ENCODE measurements at places on chromosomes 2 and 18.

GRCh38 chr2:15940661-15941480 lies 521 bp downstream of the MYCN start:
- no peak for DNase-seq

GRCh38 chr2:176385219-176385759 lies 116.0 kb downstream of the MTX2 start:
- DNase-seq: no peak

DNA sequence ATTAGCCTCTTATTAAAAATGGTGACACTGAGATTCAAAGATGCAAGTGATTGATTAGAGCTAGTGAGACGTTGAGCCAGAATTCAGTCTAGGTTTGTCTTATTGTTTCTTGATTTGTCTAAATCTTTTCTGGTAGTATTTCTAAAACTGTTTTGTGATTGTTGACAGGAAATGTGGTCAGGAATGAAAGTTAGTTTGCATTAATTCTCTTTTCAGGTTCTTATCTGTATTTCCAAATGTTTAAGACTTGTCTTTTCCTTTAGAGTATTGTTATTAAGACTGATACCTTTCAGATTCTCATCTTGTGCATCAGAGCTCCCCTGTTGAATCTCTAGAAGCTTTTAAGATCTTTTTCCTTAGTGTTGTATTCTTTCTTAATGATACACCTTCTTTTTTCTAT lies 89.3 kb downstream of the MBD5 start:
- no peak for DNase-seq

DNA sequence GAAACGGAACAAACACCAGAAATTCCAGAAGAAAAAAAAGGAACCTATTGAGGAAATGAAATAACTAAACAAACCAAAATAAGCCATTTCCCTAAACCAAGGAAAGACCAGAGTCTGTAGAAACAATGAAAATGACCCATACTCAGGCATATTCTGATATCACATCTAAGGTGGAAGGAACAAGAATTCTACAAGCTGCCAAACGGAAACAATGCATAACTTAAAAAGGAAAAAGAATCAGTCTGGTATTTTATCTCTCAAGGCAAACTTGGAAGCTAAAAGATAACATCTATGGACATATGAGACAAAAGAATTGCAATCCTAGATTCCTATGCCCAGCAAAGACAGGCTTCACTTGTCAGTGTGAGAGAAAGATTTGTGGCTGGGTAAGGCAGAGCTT lies 326.2 kb downstream of the PDE11A start:
- DNase-seq: no peak

DNA sequence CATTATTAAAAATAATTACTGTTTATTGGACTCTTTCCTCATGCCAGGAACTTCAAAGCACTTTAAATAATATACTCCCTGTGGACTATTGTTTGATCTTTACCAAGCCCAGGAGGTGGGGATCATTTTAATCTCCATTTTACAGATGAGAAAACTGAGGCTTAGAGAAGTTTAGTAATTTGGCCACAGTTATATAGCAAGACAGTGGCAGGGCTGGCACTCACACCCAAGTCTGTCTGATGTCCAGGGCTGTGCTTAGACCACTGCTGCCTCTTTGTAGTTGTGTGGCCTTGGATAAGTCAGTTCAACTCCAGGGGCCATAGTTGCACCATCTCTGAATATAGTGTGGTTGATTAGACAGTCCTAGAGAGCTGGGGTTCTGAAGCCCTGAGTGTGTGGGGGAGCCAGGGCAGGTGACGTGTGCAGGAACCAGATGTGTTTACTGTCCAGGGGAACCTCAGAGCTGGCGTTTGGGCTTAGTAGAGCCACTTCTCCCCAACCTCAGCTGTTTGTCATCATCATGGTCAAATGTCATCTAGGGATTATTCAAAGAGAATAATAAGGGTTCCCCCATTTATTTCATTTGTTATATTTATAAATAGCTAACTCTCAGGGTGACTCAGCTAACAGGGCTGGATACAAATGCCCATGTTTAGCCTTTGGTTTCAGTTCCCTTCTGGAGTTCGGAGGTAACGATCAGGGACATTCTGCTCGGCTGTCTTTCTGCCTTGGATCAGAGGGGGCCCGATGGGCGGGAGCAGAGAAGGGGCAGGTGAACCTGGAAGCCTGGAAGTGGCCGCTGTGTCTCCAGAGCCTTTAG lies 68.0 kb downstream of the BOLA3 start:
- no peak for DNase-seq

DNA sequence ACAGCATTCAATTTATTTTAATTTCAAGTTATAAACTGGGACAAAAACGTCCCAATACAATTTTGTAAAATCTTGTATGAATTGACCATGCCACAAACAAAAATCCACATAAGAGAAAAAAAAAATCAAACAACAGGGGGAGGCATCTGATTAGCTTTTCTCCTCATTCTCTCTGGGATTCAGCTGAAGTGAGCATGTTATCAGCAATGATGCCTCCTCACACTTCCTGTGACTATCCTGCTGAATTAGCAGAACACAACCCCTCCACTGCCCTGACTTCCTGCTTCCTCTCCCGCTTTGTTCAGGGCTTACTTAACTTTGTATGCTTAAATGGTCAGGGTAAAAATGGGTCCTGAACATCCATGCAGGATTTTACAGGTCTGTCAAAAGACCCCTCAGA lies 132.2 kb upstream of the ITGB6 start:
- no peak for DNase-seq

GRCh38 chr2:235050980-235051351 lies 99.1 kb downstream of the SH3BP4 start:
- no peak for DNase-seq

- no peak for DNase-seq
Observed at GRCh38 chr18:74857901-74858300, 260.2 kb downstream of the ZNF407 start.

DNA sequence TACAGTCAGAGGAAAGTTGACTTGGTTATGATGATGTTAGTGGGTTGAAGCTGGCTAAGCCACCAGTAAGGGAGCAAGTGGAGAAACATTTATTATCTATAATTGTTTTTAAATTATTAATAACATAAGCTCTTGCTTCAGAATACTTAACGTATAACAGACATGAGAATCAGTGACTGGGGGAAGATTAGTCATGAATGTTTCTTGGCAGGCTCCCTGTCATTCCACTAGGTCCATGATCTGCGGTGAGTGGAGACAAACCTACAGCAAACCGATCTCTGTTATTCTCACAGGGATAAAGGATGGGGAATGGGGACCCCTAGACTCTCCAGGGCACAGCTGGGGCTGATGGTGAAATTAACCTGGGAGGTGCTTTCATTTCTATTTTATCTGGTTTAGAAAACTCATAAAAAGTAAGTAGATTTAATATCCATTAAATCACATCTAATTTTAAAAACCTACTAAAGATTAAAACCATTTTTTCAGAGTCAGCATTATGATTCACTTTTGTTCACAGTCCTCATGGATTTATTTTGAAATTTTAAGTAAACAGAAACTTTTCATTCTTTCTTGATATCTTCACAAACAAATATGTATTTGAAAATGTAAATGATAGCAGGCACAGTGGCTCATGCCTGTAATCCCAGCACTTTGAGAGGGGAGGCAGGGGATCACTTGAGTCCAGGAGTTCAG lies 420.3 kb downstream of the PTPRM start:
- DNase-seq: no peak

- no peak for DNase-seq
Observed at GRCh38 chr2:167271932-167272331, 383.7 kb downstream of the XIRP2 start.

DNA sequence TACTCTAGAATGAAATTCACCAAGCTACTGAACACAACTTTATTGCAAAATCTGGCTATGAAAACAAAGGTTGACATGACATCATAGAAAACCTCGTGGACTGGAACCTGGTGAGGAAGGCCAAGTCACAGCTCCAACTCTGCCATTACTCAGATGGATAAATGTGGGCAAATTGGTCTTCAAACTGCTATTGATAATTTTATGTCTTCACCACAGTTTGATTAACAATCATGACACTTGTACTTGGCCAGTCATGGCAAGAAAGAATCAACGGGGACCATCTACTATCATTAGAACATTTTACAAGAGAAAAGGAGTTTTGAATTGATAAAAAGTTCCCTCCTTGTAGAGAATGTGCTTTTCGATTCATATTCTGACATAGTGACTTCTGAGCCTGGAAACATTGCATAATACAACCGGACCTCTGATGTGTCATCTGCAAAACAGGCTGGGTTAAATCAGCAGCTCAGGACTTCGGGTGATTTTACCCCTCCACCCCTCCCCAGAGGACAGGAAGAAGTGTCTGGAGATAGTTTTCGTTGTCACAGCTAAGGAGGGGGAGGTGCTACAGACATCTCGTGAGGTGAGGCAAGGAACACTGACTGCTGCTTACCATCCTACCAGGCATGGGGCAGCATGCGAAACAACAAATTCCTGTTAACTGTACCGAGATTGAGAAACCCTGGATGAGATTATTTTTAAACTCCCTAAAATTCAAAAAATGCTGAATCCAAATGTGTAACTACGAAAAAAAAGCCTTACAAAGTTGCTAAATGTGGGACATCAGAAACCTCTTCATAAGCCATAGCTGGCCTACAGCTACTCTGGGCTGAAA lies 8.4 kb downstream of the L3MBTL4 start:
- no peak for DNase-seq

All from D721Med (cell line).